ENCODE measurements at places on chromosomes 5 and 9.

DNA sequence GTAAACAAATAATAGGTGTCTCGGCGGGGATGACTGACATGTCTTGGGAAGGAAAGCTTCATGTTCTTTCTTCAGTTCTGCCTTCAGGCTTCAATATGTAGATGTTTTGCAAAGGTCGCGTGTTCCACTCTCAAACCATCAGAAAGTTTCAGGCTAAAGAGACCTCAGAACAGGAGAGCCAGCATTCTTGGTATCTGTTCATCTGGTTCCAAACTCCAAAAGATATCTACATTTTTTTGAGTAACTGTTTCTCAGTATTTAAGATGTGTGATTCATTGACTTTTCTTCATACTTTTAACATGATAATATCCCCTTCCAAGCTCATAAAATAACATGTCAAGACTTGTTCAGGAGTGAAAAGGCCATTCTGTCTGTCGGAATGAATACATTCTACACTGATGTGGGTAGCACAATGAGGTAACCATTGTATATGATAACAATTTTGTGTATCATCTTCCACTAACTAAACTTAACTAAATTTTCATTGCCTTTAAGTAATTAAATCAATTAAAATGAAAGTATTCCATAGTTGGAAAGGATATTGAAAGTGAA, 183.6 kb downstream of the CFAP90 start:
- no peak for DNase-seq

- DNase-seq: no peak
Measured at GRCh38 chr5:27458287-27458686, 419.9 kb upstream of the CDH9 start.

DNA sequence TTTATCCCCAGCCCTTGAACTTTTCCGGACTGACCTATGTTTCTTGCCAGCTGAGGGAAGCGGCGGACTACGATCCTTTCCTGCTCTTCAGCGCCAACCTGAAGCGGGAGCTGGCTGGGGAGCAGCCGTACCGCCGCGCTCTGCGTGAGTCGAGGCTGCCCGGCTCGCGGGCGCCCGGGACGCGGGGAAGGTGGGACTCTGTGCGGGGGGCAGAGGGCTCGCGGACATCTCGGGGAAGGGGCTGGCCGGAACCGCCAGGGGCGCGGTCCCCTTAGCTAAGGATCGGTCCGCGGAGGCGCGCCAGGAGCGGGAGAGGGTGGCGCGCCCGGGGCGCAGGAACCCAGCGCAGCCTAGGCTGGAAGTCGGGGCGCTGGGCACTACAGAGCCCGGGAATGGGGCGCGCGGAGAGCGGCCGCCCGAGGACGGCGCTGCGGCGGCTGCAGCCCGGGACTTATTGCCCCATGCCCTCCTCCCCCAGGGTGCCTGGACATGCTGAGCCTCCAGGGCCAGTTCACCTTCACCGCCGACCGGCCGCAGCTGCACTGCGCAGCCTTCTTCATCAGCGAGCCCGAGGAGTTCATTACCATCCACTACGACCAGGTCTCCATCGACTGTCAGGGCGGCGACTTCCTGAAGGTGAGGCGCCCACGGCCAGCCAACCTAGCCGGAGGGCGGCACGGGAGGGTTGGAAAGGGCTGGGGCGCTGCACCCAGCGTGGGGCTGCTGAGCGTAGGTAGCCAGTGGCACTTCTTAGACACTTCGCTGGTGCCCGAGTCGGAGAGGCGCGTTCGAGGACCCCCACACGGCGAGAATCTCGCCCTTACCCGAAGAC, 922 bp downstream of the CRHBP start:
- peak; percentile 4 for DNase-seq

GRCh38 chr5:114412510-114413171, 50.8 kb downstream of the KCNN2 start:
- DNase-seq: no peak

DNA sequence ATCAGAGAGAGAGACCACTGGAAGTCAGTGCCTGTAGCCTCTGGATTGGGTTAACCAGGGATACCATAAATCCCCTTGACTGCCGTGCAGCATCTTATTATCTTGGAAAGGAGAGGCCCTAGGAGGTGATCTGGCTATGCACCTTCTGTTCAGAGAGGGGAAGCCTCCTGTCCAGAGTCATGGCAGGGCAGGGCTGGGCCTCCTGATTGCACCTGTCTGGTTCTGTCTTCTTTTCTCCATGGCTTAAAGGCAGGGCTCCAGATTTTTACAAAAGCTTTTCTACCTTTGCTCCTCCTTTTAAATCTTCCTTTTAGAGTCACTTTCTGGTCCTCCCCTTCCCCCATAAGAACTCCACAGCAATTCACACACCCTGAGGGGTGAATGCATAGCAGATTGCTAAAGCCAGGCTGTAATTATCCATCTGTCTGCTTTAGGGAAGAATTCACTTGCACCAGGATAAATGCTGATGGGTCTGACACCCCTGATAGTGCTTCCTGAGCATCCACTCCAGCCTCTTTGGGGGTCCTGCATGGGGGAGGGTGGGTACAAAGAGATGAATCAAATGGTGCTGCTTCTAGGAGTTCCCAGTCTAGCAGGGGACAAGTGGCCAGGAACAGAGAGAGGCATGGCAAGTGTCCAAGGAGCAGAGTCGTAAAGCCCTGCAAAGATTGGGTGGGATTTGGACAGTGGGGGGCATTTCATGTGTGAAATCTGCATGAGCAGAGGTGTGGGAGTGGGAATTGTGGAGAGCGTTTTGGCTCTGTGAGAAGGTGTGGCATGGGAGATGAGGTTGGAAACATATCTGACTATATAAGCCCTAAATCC, 141.3 kb upstream of the ALDH1B1 start:
- DNase-seq: no peak

GRCh38 chr9:132638240-132638639, 31.5 kb downstream of the DDX31 start:
- DNase-seq: no peak

GRCh38 chr5:35023391-35024178, 24.2 kb downstream of the AGXT2 start:
- DNase-seq: no peak

- DNase-seq: no peak
Measured at GRCh38 chr5:96388176-96388575, 44.9 kb downstream of the PCSK1 start.

DNA sequence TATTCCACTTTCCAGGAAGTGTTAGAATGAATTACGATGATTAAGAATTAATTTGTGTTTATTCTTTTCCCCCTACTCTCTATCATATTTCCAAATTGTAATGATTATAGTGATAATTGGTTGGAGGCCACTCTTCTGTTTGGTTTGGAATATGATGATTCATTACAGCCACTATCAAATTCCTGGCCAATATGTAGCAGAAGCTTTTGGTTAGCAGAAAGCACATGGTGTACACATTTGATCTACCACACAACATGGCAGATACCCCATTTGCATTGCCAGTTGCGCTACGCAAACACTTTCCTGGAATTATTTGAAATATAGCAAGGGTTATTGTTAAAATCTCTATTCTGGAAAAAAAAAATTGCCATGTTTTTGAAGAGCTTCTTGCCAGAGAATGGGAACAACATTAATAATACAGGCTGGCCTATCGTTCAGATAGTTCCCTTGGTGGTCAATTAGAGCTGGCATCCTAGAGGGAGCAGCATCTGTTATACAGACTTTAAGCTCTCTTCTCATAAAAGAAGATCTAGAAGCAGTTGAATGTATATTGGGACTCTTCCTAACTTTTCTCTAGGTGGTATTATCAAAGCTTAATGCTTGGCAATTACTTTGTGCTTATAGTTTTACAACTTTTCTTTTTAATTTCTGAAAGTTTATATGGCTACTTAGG, 455.0 kb upstream of the ACTBL2 start:
- DNase-seq: no peak
